ENCODE measurements at places on chromosomes 11 and 22.

DNA sequence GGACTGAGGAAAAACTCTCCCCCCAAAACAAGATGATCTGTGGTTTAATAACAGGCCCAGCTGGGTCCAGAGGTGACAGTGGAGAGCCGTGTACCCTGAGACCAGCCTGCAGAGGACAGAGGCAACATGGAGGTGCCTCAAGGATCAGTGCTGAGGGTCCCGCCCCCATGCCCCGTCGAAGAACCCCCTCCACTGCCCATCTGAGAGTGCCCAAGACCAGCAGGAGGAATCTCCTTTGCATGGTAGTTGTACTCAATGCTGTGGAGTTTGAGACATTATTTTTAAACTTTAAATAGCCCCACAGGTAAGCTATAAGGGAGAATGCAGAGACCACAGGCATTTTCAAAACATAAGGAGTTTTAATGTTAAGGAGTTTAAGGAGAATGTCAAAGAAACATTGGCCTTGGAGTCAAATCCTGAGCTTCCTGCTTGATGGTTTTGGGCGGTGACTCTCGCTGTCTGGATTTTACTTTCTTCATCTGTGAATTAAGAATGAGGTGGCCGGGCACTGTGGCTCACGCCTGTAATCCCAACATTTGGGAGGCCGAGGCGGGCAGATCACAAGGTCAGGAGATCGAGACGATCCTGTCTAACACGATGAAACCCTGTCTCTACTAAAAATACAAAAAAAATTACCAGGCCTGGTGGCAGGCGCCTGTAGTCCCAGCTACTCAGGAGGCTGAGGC, 6.8 kb downstream of the APOL1 start:
- DNase-seq: no peak

DNA sequence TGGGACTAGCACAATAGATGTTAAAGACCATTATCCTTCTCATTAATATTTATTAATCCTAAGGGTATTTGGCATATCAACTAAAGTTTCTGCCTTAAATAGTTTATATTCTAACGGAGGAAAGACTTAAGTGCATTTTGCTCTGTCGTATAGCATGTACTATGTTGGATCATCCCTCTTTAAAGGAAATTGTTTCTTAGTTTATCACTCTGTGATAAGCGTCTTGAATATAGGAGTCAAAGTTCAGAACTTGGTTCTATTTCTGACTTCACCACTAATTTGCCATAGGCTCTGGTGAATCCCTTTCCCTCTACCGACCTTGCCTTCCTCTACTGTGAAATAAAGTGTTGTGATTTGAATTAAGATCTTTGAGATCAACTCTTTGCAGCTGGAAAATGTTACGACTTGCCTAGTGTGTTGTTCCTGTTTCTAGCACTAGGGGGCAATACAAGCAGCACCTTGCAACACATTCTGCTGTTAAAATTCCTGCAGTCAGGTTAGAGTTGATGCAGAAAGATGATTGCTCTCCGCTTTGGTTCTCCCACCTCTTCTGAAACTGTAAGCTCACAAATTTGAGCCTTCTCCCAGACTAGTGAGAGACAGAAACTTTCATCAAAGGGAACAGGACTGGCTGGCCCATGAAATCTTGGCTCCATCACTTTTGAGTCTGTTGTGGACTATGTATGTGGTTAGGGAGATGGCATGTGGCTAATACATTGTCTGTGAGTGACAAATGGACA, 27.8 kb upstream of the ZNRF3 start:
- DNase-seq: peak; percentile 1

GRCh38 chr11:80505771-80506170, 1064.9 kb upstream of the TENM4 start:
- DNase-seq: no peak

DNA sequence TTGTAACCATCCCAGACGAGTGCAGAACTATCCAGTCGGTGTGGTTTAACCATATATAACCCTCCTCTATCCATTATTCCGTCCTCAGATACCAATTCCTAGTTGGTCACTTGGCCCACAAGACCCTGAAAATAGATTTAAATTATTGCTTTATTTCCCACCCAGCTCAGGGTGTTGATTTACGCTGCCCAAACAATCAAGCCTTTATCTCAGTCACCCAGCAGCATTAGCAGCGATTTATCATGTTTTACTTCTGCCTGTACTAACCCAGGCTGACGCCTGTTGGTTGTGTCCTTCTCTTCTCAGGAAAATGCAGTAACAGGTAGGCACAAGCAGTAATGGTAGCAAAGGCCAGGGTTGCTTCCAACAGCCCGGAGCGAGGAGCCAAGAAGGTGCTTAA, 81.2 kb downstream of the DSCAML1 start:
- DNase-seq: no peak

- DNase-seq: no peak
Observed at GRCh38 chr11:116162886-116163230, 609.9 kb downstream of the BUD13 start.

- DNase-seq: no peak
Observed at GRCh38 chr22:50061824-50062355, 3.8 kb upstream of the TTLL8 start.

DNA sequence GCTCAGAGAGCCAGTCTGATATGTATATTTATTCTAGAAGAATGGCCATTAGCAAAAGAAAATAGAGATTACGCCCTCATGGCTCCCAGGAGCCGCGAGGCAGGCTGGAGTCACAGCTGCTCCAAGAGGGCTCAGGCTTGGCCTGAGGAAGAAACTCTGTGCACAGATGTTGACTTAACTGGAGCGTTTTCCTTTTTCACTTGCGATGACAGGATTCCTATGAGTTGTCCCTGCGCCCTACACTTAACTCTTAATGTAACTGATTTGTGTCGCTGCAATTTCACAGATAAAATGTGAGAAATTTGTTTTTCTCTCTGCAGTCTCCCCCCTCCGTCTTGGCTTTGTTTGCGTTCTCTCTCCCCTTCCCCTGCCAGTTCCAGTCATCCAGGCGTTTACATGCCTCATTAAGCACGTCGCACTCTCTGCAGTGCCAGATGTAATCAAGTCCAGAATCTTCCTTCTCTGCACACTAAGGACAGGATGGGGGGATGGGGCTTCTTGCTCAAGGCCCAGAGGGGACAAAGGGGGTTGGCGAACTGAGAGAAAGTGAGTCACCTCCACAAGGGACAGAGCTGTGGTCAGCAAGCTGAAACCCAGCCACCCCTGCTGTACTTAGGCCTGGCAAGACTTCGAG, 1060.1 kb downstream of the NTM start:
- no peak for DNase-seq

DNA sequence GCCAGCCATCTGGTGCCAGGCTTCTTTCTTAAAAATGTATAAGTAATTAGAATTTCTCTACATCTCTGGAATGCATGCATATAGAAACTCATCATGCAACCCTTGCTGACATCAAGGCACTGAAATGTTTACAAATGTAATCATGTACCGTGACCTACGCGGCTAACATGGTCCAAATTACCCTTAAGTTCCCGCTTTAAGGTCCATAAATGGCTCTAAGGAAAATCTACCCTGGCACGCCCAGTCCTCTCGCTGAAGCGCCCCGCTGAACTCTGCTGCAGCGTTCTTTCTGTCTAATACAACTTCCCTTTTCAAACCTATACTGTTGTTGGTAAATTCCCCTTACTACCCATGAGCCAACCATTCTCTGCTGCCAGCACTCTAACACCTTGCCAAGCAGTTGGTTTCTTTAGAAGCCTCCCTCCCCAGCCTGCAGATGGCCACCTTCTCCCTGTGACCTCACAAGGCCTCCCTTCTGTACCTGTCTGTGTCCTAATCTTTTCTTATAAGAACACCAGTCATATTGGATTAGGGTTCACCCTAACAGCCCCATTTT, 13.5 kb upstream of the HMOX1 start:
- DNase-seq: no peak

DNA sequence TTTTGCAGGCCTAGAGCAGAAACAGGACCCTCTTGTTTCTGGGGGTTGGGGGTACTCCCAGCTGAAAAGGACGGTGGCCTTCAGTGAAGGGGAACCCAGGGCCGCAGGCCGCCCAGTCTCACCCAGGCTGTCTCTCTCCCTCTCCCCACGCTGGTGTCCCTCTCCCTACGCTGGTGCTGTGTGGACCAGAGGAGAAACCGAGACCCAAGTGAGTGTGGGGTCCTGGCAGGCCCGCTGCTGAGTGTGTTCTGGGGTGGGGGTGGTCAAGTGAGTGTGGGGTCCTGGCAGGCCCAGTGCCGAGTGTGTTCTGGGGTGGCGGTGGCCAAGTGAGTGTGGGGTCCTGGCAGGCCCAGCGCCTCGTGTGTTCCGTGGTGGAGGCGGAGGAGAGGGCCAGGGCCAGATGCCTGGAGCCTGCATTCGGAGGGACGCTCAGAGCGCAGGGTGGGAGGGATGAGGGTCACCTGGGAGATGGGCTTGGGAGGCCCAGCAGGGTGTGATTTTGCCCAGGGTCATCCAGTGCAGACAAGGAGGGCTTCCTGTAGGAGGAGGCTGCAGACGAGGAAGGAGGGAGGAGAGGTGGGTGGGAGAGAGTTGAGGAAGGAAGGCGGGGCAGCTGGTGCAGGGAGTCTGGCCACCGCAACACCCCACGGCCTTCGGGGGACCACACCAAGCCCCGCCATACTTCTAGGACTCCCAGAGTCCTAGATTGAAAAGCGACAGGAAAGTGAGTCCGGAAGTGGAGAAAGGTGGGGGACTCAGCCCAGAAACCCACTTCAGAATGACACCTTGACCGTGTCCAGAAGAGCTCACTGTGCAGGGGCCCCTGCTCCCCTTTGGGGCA, 10.3 kb downstream of the TNNT3 start:
- DNase-seq: no peak

- no peak for DNase-seq
Observed at GRCh38 chr22:27879923-27880322, 39.1 kb downstream of the PITPNB start.

GRCh38 chr22:19824926-19825339, 29.7 kb downstream of the GNB1L start:
- no peak for DNase-seq

- DNase-seq: no peak
Observed at GRCh38 chr11:15726893-15727519, 612.3 kb downstream of the INSC start.

DNA sequence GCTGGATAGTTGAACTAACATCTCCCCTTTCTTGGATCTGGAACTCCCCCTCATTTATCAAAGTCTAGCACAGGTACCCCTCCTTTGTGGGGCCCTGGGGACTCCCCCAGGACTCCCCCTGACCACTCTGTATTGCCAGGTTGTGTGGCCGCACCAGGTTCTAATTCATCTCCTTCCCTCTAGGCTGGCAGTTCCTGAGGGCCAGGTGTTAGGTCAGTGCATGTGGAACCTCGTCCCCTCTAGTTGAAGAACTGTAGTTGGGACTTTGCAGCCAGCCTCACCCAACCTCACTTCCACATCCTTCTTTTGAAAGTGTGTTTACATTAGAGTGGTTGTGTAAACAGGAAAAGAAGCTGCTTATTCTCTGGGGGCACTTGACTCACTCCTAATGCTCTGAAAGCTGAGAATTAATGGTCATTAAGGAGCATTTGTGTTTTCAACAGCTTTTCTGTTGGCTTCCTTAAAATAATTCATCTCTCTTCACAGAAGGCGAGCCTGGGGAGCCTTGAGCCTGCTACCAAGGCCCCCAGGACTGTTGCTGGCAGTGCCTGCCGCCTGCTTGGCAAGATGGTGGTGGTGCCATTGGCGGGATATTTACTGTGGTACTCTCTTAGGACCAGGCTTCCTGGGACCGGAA, 11.8 kb downstream of the UPB1 start:
- no peak for DNase-seq

DNA sequence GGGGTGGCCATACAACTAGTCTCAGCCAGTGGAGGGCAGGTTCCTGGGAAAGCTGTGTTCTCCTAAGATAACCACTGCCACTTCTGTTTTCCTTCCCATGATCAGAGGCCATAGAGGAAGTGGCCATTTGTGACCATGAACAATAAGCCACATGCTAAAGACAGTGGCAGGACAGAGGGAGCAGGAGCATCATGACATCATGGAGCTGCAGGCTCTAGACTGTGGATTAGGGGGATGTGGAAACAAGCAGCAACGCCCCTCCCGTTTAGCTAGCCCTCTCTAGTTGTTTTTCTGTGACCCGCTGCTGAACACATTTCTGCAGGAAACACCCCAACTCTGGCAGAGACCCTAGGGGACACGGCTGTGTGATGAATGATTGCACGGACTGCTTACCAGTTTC, 195.0 kb upstream of the NECTIN1 start:
- no peak for DNase-seq

GRCh38 chr11:8266246-8267241, 2.9 kb upstream of the LMO1 start:
- DNase-seq: no peak

All from stimulated activated CD8-positive, alpha-beta memory T cell treated with anti-CD3 and anti-CD28 coated beads, Interleukin-4, amount 100 ng/mL, for 1 hour (primary cell).